ENCODE measurements at places on chromosomes 11 and 22.
A peak's percentile ranks its signal among the peaks of the same experiment; 100 is the strongest.

DNA sequence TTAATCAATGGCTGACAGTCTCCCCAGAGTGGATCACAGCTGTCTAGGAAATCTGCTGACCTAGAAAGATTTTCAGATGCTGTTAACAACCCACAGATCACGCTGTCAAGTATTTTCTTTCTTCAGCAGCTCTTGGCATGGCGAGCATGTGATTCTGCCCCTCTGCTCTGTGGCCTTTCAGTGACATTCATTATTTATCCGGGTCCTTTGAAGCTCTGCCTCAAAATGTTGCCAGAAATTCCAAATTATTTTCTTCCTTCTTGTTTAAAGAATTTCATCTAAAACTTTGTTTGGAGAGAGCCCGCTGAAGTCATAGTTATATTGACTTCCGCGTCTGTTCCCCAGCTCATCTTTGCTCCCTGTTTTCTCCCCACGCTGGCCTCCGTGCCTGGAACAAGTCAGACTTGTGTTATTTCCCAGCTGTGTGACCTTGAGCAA is 134.1 kb downstream of the COMMD9 start:
- no peak for DNase-seq

DNA sequence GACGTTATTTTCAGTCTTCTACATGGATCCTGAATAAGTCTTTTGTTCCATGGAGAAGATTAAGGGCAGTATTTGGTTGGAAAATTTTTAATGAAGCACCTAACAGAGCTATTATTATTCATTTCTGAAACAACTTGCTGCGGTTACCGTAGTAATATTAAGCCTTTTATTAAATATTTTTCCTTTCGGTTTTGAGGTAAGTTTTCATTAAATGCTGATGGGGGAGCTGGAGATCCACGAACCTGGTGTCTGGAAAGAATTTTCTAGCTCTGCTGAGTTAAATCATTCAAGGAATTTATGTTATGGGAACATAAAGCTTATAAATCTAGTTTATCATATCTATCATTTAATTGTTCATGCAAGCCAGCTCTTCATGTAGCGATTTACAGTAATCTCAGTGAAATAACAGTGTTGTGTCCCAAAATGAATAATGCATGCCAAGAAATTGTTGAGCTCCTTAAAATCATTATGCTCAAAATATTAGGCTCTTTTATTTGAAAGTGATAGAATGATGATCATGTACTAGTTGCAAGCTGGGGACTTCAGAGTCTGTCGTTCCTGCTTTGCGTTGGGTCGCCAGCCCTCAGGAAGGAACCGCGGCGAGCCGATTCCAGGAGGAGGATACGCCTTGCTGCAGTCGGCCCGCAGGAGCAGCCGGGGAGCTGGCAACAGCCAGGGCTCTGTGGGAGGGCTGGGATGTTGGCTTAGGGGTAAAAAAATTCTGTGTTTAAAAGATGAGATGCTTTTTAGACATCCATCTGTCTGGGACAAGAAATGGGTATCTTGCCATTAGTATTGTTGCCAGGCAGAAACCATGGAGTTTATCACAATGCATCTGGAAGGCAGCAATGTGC is 83.1 kb downstream of the TBC1D22A start:
- no peak for DNase-seq

DNA sequence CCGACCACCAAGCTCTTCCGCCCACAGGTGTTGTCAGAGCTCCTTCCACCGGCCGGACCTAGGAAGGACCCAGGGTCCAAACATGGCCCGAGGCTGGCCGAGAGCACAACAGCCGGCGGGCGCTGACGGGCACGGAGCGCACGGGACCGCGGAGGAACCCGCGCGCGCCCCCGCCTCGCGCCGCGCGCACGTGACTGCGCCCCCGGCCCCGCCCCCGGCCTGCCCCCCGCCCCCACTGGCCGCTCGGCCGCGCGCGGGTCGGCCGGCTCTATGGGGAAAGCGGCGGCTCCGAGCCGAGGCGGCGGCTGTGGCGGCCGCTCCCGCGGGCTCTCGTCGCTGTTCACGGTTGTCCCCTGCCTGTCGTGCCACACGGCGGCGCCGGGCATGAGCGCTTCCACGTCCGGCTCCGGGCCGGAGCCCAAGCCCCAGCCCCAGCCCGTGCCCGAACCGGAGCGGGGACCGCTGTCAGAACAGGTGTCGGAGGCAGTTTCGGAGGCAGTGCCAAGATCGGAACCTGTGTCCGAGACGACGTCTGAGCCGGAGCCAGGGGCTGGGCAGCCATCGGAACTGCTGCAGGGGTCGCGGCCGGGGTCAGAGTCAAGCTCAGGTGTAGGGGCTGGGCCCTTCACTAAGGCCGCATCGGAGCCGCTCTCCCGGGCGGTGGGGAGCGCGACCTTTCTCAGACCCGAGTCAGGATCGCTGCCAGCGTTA is at the start of gene OSBP2:
TSS of gene OSBP2 (plus strand) at position 235 of the 711 bp plus-strand sequence. CDS start at position 271, 36 bp downstream.
- no peak for DNase-seq

DNA sequence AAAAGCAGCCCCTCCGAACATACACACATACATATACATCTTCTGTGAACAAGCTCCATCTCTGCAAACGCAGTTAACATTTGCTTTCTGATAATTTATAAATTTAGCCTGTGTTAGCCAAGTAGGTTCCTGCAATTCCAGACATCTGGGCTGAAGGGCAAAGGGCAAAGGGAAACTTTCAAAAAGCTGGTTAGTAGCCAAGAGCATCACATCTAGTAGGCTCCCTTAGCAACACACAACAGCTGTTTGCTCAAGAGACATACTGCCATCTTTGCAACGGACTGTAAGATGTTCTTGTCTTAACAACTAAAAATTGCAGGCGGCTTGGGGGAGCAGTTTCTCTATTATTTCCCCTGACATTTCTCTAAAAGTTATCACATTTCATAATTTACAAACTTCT is 134.9 kb downstream of the RBFOX2 start:
- no peak for DNase-seq

DNA sequence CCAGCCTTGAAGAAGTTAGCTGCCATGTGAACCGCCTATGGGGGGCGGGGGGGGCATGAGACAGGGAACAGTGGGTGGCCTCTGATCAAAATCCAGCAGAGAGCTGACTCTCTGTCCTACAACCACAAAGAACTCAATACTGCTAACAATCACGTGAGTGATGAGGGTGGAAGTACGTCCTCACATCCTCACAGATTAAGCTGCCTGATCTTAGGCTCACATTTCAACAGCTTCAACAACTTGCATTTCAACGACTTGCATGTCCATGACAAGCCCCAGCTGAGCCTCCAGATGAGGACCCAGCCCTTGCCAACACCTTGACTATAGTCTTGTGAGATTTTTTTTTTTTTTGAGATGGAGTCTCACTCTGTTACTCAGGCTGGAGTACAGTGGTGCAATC is 51.6 kb downstream of the CLMP start:
- no peak for DNase-seq

- DNase-seq = peak; percentile 61
Measured at GRCh38 chr22:30606455-30607299, at the start of gene TCN2. Gene TCN2, plus strand, starts transcription at chr22:30607174. Its CDS starts 158 bp downstream, at chr22:30607332.

DNA sequence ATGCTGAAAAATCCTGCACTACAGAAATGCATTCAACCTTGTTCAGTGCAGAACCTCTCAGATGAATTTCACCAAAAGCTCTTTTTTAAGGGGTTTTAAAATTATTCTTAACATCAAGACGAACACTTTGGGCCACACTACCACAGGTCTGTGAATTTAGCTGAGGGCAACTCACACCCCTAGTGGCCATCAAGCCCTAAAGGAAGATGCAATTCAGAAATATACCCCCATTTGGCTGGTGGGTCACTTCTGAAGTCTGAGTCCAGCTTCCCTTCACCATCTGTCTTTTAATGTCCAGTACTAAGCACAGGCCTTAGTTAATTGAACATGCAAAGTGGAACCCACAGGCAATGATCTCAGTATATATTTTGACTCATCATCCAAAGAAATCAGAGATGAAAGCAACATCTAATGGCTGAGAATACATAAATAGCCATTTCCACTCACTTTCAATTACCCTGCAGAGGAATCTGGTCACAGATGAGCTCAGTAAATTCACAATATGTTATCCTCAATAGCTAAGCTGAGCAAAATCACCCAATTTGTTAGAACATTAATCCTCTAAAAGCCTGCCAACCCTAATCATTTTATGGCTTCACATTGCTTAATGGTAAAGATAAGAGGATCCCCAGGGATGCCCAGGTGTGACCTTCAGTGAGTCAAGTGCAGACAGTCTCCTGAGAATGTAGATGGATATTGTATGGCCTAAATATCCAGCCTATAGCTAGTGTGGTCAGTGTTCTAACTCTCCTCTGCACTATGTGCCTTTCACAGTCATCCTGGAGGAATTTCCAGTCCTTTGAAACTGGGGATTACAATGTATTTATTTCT is 50.3 kb downstream of the FAM76B start:
- DNase-seq = no peak

DNA sequence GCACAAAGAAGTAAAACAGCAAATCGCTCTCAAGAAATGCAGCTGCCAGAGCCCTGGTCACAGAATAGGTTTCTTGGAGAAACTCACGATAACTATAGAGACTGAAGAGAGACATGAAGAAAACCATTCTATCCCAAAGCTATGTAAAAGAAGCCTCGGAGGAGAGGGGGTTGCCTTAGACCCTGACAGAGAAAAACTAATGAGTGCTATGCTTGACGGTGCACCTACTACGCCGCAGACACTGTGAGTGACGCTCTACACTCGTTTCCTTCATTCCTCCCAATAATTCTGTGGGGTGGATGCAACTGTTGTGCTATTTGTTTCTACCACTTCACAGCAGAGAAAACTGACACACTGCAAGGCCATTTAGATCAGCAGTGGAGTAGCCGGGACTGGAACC is 121.8 kb downstream of the ETS1 start:
- no peak for DNase-seq

DNA sequence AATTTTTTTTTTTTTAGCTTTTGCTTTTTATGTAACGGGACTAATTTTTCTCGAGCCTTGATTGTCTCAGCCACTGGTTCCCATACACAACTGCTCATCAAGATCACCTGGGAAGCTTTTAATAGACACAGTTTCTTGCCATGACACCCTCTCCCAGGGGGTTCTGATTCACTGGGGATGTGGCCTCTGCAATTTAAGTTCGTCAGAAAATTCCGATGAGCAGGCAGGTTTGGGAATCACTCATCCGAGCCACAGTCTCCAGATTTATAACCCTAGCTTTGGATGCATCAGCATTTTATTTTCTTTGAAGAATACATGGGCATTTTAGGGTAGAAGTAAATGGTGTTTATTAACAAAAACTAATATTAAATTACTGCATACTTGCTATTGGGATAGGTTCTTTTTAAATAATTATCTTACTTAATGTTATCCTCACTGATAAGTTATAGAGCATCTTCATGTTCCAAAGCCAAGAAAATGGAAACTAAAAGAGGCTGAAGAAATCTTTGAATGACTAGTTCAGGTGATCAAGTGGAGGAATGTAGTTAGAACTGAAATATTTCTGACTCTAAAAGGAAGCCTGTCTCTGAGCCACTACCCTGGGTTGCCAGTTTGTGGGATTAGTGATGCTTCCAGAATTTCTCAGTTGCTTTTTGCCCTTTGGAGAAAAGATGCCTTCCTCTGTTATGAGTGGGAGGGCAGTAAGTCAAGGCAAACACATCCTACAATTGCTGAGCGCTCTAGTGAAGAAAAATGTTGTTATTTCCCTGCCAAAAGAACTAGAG is 319.0 kb downstream of the DDX10 start:
- DNase-seq = no peak

GRCh38 chr11:93573184-93573583 is 30.0 kb upstream of the SMCO4 start:
- no peak for DNase-seq

DNA sequence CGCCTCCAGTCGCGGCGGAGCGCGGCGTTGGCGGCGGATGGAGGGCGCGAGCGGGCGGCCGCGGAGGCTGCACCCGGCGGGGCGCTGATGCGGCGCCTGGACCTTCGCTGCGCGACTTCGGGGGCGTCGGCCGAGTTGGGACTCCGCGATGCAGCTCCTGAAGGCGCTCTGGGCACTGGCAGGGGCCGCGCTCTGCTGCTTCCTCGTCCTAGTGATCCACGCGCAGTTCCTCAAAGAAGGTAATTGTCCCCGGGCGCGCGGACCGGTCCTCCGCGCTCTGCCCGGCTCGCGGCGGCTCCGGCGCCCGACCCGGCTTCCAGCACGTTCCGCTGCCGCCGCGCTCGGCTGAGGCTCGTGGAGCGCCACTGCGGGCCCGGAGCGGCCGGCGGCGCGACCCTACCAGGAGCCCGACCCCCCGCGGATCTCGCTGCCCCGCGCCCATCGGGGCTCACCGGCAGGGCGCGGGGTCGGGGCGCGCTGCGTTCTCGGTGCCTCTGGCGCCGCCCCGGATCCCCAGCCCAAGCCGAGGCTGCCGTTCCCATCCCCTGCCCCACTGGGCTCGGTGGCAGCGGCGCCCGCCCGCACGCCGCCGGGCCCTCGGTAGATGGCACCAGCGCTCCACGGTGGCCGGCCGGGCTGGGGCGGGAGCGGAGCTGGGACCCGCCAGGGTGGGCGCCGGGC is 1251.2 kb downstream of the BRD1 start:
- DNase-seq = no peak

GRCh38 chr22:19820880-19821522 is 33.7 kb downstream of the GNB1L start:
- no peak for DNase-seq

GRCh38 chr11:11265994-11266606 is 87.0 kb downstream of the CSNK2A3 start:
- DNase-seq = no peak

GRCh38 chr11:47786373-47786772 is 19.2 kb upstream of the FNBP4 start:
- DNase-seq = no peak
